Right lobe of liver (tissue), 6 donors: ENCODE measurements at places on chromosomes 11 and 22. TPM values are rescaled to one million over a fixed set of nuclear protein-coding genes. Genes with fewer than 3 reads are reported as not detected.

Gene CCDC188
- not detected for total RNA-seq

- no peak for DNase-seq
- peaks cover 11% of the 10 kb centered on the region for H3K4me1 ChIP-seq
- H3K36me3 ChIP-seq: no peaks in the 10 kb centered on the region
- no peak overlapping the region for H3K27ac ChIP-seq
- no peak overlapping the region for H3K4me3 ChIP-seq
Measured at GRCh38 chr11:45151362-45151982, 5.0 kb downstream of the PRDM11 start.

DNA sequence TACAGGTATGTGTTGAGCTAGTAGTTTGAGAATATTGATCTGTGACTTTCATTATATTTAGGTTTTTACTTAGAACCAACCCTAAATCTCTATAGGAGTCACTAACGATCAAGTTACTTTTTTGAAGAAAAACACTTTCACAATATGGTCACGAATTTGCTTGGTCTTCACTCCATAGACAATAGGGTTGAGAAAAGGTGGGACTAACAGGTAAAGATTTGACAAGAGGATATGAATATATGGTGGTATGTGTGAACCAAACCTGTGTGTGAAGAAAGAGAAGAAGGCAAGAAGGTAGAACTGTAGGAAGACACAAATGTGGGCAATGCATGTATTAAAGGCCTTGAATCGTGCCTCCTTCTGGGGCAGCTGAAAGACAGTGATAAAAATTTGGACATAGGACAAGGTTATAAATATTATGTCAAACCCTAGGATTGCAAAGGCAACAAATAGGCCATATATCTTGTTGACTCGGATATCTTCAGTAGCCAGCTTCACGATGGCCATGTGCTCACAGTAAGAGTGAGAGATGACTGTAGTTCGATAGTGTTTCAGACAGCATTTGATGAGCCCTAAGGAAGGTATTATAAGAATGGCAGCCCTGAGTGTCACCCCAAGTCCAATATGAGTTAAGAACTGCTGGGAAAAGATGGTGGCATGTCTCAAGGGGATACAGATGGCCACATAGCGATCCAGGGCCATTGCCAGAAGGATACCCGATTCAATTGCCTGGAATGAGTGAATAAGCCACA, 6.4 kb downstream of the OR52A5 start:
- no peaks in the 10 kb centered on the region for H3K4me1 ChIP-seq
- no peaks in the 10 kb centered on the region for H3K27me3 ChIP-seq
- H3K36me3 ChIP-seq: no peaks in the 10 kb centered on the region
- DNase-seq: no peak
- no peak overlapping the region for H3K27ac ChIP-seq

GRCh38 chr11:17273668-17274282, 2.8 kb upstream of the NUCB2 start:
- no peak overlapping the region for H3K27ac ChIP-seq
- H3K4me1 ChIP-seq: no peaks in the 10 kb centered on the region
- no peaks in the 10 kb centered on the region for H3K27me3 ChIP-seq
- H3K4me3 ChIP-seq: no peak overlapping the region

- no peaks in the 10 kb centered on the region for H3K27me3 ChIP-seq
- no peak overlapping the region for H3K27ac ChIP-seq
- DNase-seq: no peak
- H3K4me3 ChIP-seq: no peak overlapping the region
- no peaks in the 10 kb centered on the region for H3K4me1 ChIP-seq
Measured at GRCh38 chr11:12842933-12843636, 166.0 kb upstream of the RASSF10 start.

GRCh38 chr22:42427167-42427566, 5.0 kb downstream of the NFAM1 start:
- DNase-seq: no peak
- no peaks in the 10 kb centered on the region for H3K36me3 ChIP-seq
- no peaks in the 10 kb centered on the region for H3K27me3 ChIP-seq
- no peaks in the 10 kb centered on the region for H3K4me1 ChIP-seq
- H3K4me3 ChIP-seq: no peak overlapping the region
- H3K27ac ChIP-seq: no peak overlapping the region

Gene MMP3
- total RNA-seq: not detected

- no peaks in the 10 kb centered on the region for H3K4me1 ChIP-seq
- DNase-seq: no peak
- no peak overlapping the region for H3K27ac ChIP-seq
- no peak overlapping the region for H3K4me3 ChIP-seq
- H3K27me3 ChIP-seq: no peaks in the 10 kb centered on the region
Measured at GRCh38 chr11:69696749-69697468, 6.9 kb downstream of the FGF19 start.

GRCh38 chr11:16160146-16160545, 196.2 kb downstream of the SOX6 start:
- no peak for DNase-seq
- H3K27ac ChIP-seq: no peak overlapping the region
- H3K4me1 ChIP-seq: peaks cover 3% of the 10 kb centered on the region
- H3K27me3 ChIP-seq: no peaks in the 10 kb centered on the region
- no peaks in the 10 kb centered on the region for H3K36me3 ChIP-seq
- no peak overlapping the region for H3K4me3 ChIP-seq

- no peak for DNase-seq
- no peak overlapping the region for H3K27ac ChIP-seq
- no peaks in the 10 kb centered on the region for H3K4me1 ChIP-seq
- no peaks in the 10 kb centered on the region for H3K27me3 ChIP-seq
- no peaks in the 10 kb centered on the region for H3K36me3 ChIP-seq
- no peak overlapping the region for H3K4me3 ChIP-seq
Measured at GRCh38 chr22:28607795-28608194, 71.8 kb downstream of the TTC28 start.

Gene GLYATL2
- not detected for total RNA-seq

GRCh38 chr11:32983506-32983905, 32.2 kb upstream of the DEPDC7 start:
- no peaks in the 10 kb centered on the region for H3K27me3 ChIP-seq
- DNase-seq: no peak
- H3K4me3 ChIP-seq: no peak overlapping the region

DNA sequence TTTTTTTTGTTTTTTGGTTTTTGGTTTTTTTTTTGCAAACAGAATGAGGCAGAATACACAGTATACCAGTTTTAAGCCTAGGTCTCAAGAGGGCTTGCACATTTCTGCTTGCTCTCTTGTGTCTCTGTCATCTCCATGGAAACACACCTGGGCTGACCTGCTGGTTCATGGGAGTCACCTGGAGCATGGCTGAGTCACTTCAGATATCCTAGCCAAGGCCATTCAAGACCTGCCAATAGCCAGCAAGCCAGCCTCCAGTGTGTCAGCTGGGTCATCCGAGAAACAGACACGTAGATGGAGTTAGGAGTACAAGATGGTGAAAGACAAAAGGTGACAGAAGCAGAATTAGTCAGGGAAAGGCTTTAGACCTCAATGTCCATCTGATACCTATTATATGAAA, 124.2 kb upstream of the SEZ6L start:
- no peaks in the 10 kb centered on the region for H3K36me3 ChIP-seq
- H3K4me1 ChIP-seq: no peaks in the 10 kb centered on the region
- no peaks in the 10 kb centered on the region for H3K27me3 ChIP-seq
